ENCODE measurements at places on chromosomes 7 and 10. TPM values are rescaled to one million over a fixed set of nuclear protein-coding genes. Genes with fewer than 3 reads are reported as not detected.
A peak's percentile ranks its signal among the peaks of the same experiment; 100 is the strongest.

DNA sequence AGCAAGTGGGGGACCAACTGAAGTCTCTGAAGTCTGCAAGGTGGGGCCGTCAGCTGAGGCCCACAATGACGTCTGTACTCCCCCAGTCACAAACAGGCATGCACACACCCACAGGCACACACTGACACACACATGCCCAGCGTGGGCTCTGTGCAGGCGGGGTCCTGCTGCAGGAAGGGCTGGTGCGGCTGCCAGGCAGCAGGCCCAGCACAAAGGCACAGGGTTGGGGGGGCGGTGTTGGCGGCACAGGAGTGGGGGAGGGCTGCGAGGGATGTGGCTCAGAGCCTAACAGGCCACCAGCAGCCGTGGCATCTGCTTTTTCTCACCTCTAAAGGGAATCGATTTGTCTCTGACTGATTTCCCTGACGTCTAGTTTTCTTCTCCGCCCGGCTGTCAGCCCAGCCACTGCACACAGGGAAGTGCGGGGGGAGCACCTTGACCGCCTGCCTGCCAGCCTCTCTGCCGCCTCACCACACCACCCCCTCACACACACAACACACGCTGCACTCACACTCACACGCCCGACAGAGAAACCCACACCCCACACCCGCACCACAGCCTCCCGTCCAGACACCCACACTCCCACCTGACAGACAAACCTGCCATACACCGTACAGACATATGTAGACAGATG is 43.5 kb upstream of the ZMIZ1 start:
- no peak for DNase-seq

GRCh38 chr7:135326636-135327280 is 93.1 kb downstream of the STRA8 start:
- DNase-seq: no peak

- no peak for DNase-seq
Measured at GRCh38 chr10:61130366-61130765, 186.4 kb upstream of the RHOBTB1 start.

DNA sequence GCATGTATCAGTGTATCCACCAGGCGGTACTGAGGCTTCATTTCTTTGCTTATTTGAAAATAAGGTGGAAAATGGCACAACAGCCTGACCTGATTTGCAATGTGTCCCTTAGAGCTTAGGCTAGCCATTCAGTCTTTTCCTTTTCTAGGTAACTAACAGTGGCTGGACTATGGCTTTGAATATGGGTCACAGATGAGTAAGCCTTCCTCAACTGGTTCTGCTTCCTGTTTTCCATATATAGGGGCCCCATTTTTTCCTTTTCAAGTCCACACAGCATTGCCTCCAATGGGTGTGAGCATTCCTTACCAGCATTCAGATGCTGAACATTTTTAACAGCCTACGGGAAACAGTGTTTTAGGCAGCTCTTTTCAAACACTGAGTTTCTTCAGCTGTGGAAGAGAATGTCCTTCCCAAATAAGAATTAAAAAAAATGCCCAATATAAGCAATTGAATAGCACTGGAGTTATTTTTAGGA is 3.9 kb upstream of the ITGB1 start:
- DNase-seq: peak; percentile 58

GRCh38 chr7:158924956-158925355 is 68.6 kb downstream of the DYNC2I1 start:
- no peak for DNase-seq

GRCh38 chr10:87753995-87754866 is 63.8 kb downstream of the ATAD1 start:
- DNase-seq: no peak

- no peak for DNase-seq
Measured at GRCh38 chr7:46131916-46132795, 211.1 kb upstream of the IGFBP3 start.

- no peak for DNase-seq
Measured at GRCh38 chr10:73172867-73173266, 4.9 kb downstream of the FAM149B1 start.

GRCh38 chr10:44184633-44185314 is 200.1 kb downstream of the CXCL12 start:
- DNase-seq: no peak

GRCh38 chr7:4682621-4683042 is 537 bp downstream of the FOXK1 start:
- peak; percentile 51 for DNase-seq

- no peak for DNase-seq
Measured at GRCh38 chr7:50564640-50565558, at the start of gene DDC. Gene DDC, minus strand, starts transcription at chr7:50565405. Its CDS starts 21,320 bp downstream, at chr7:50544085.

GRCh38 chr10:127679642-127680255 is 57.2 kb upstream of the FOXI2 start:
- peak; percentile 3 for DNase-seq

DNA sequence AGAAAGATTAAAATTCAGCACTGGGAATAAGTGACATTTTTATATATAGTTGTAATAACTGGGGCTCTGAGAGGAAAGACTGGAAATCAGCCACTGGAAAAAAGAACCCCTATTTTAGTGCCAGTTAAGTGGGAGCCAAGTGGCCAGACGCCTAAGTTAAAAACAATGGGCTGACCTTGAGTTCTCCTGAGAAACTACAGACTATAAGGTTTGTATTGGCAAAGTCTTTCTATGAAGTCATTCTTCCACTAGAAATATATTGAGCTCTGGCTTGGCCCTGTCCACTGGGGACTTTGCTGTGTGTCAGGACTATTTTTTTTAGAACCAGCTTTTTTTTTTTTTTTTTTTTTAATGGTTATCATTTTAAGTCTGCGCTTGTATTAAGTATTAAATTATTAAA is 210.6 kb upstream of the FZD8 start:
- no peak for DNase-seq

DNA sequence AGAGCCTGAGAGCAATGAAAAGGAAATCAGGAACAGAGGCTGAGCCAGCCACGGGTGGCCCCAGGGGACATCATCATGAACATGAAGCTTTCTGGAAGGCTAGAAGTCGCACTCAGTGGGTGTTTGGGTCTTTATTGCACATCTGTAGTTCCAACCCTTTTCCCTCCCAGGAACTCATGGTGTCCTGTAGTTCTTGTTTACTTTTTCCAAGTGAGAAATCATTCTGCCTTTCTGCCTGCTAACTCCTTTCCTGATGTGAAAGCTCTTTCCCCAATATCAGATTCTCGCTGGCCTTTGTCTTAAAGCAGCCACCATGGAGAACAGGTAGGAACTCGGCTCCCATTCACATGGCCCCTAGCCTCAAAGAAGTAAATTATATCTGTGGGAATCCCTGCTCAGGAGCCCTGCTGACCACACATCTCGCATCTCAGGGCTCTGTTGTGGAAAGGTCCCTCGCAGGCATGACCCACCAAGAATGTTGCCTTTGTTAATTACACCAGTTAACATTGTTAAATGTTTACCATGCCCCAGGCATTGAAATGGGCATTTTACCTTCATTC is 542.7 kb downstream of the TNS3 start:
- no peak for DNase-seq

DNA sequence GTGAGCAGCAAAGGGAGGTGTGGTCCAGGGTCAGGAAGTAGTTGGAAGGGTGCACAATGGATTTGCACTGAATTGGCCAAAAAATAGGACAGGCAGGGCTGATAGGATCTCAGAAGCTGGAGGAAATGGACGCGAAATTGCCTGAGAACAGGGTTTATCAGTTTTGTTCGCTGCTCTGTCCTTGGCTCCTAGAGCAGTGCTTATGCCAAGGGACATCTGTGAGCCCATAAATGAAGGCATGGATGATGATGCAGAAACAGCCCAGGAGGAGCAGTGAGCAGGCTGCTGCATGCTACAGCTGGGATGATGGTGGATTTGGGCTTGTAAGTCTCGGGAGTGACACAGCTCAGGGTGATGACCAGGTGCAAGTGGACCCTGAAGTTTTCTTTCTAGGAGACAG is 204.7 kb downstream of the PRPF18 start:
- no peak for DNase-seq

GRCh38 chr7:149881328-149882247 is 7.8 kb downstream of the ATP6V0E2 start:
- DNase-seq: no peak

- DNase-seq: no peak
Measured at GRCh38 chr10:4939224-4940072, 23.8 kb upstream of the AKR1C1 start.

The PLXNA4 gene
- total RNA-seq: not detected

The CHST15 gene
- 14.7 TPM for total RNA-seq

The SLC16A12 gene
- not detected for total RNA-seq

The UBE3C gene
- total RNA-seq: 66.1 TPM

The SLC26A3 gene
- total RNA-seq: not detected

The MOGAT3 gene
- not detected for total RNA-seq

The RBP3 gene
- not detected for total RNA-seq

The SKIDA1 gene
- total RNA-seq: 0.06 TPM

The MYOZ1 gene
- total RNA-seq: not detected

The LIPJ gene
- not detected for total RNA-seq

The TRDMT1 gene
- total RNA-seq: 12.2 TPM

The ATG9B gene
- total RNA-seq: 0.94 TPM

The RPP38 gene
- total RNA-seq: 21.6 TPM

The DUSP5 gene
- 0.97 TPM for total RNA-seq

The OR2A7 gene
- not detected for total RNA-seq
